A549 treated with DMSO at 1 μM for 4 hours (cell line): ENCODE measurements at places on chromosomes 2 and 18. TPM values are rescaled to one million over a fixed set of nuclear protein-coding genes. Genes with fewer than 3 reads are reported as not detected.

The CYTIP gene
- not detected in 5 replicates for total RNA-seq

The CHN1 gene
- total RNA-seq, result 18.6 to 24.0 TPM (median 19.4 TPM) in 5 replicates

The LONRF2 gene
- 3.3 to 5.5 TPM (median 4.8 TPM) in 5 replicates for total RNA-seq

The CABYR gene
- 10.1 to 15.5 TPM (median 11.7 TPM) in 5 replicates for total RNA-seq

The PDCL3 gene
- total RNA-seq, result 36.4 to 49.1 TPM (median 38.6 TPM) in 5 replicates

The CHAC2 gene
- total RNA-seq, result 12.3 to 17.0 TPM (median 15.5 TPM) in 5 replicates

The TCF4 gene
- 2.1 to 3.0 TPM (median 2.8 TPM) in 5 replicates for total RNA-seq

The SERPINB10 gene
- 0.22 TPM in 1 of 5 replicates, not detected in the others for total RNA-seq

The OTOS gene
- 0.21 TPM in 1 of 5 replicates, not detected in the others for total RNA-seq

The AUP1 gene
- total RNA-seq, result 194 to 263 TPM (median 239 TPM) in 5 replicates

The SPOPL gene
- total RNA-seq, result 7.5 to 11.1 TPM (median 9.3 TPM) in 5 replicates

The UGT1A5 gene
- 0.04 TPM in 1 of 5 replicates, not detected in the others for total RNA-seq

The INSIG2 gene
- total RNA-seq, result 10.2 to 12.2 TPM (median 11.9 TPM) in 5 replicates

The CXCR1 gene
- not detected in 5 replicates for total RNA-seq

The UNC80 gene
- not detected in 5 replicates for total RNA-seq

The C2orf78 gene
- not detected in 5 replicates for total RNA-seq

The PPP1CB gene
- 98.9 to 160 TPM (median 133 TPM) in 5 replicates for total RNA-seq

The MYCN gene
- not detected in 5 replicates for total RNA-seq

The SLC5A6 gene
- total RNA-seq, result 69.7 to 82.2 TPM (median 72.3 TPM) in 5 replicates

The RAB10 gene
- total RNA-seq, result 309 to 339 TPM (median 326 TPM) in 5 replicates

The ACTG2 gene
- 0.10 to 0.38 TPM (median 0.17 TPM) in 5 replicates for total RNA-seq

The ZAP70 gene
- total RNA-seq, result 0.05 to 0.10 TPM in 2 of 5 replicates, not detected in the others

The ASB18 gene
- total RNA-seq, result not detected in 5 replicates

The FBXO41 gene
- 4.4 to 6.1 TPM (median 5.3 TPM) in 5 replicates for total RNA-seq

The FZD7 gene
- total RNA-seq, result 5.9 to 8.4 TPM (median 7.4 TPM) in 5 replicates

The TMEM37 gene
- total RNA-seq, result 1.6 to 2.0 TPM (median 1.9 TPM) in 5 replicates

The SH3BP4 gene
- total RNA-seq, result 33.2 to 34.7 TPM (median 33.9 TPM) in 5 replicates

The RGPD3 gene
- 0.12 to 0.28 TPM (median 0.16 TPM) in 5 replicates for total RNA-seq

The UPP2 gene
- total RNA-seq, result not detected in 5 replicates

The CFAP53 gene
- total RNA-seq, result 0.27 to 0.50 TPM (median 0.33 TPM) in 5 replicates

The ST6GAL2 gene
- total RNA-seq, result 16.7 to 28.3 TPM (median 24.1 TPM) in 5 replicates

The RAB6C gene
- not detected in 5 replicates for total RNA-seq

The KCNJ3 gene
- not detected in 5 replicates for total RNA-seq

The LINC00305 gene
- not detected in 5 replicates for total RNA-seq

The PAX3 gene
- not detected in 5 replicates for total RNA-seq

The PROKR1 gene
- 0.02 to 0.04 TPM in 2 of 5 replicates, not detected in the others for total RNA-seq

The TFCP2L1 gene
- 0.78 to 0.94 TPM (median 0.89 TPM) in 5 replicates for total RNA-seq

The GREB1 gene
- 2.4 to 3.7 TPM (median 3.2 TPM) in 5 replicates for total RNA-seq

The RAX gene
- total RNA-seq, result not detected in 5 replicates

The FIGN gene
- 1.6 to 3.3 TPM (median 2.2 TPM) in 5 replicates for total RNA-seq

The CPLX4 gene
- total RNA-seq, result not detected in 5 replicates

The UBXN4 gene
- 36.9 to 50.6 TPM (median 45.2 TPM) in 5 replicates for total RNA-seq

The KCNG3 gene
- 0.74 to 1.3 TPM (median 0.89 TPM) in 5 replicates for total RNA-seq
